ENCODE measurements at places on chromosomes 11 and 22.

DNA sequence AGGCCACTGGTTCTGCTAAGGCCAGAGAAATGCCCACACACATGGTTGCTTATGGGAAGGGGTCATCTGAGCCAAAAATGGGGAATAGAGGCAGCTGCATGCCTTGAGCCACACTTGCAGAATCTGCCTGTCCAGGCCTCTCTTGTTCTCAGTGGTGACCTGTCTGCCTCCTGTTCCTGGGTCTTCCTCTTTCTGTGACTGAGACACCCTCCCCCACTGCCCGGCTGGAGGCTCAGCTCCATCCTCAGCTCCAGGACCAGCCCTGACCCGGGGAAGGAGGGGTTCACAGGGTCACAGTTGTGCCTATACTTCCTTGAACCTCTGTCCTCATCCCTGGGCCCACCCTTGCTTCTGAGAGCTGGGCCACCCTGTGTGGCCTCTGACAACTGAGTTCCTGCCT is 52.3 kb downstream of the CSF2RB start:
- no peak for DNase-seq

DNA sequence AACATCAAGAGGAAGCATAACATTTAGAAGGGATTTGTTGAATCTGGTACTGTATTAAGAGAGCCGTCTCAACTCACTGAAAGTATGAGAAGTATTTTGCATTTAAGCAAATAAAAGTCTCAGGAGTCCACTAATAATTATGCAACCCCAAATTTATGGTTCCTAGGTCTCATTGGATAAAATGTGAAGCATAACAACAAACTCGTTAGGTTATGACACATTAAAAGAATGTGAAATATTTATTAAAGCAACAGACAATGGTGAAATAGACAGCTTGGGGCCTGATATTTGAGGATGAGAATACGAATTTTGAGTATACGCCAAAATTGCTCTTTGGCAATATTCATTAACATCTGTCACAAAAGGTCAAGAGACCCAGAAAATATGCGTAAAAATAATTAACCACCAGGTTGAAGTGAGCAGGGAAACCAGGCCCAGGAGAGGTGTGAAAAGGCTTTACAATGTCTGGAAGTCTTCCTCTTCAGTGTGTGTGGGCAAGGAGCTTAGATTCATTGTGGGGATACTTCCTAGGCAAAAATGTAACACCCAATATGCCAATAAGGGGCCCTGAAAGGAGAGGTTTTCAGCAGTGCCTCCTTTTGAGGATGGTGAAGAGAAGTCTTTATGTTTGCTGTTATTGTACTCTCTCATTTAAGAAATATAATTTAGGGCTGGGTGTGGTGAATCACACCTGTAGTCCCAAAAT is 89.2 kb downstream of the FDX1 start:
- no peak for DNase-seq

- no peak for DNase-seq
Measured at GRCh38 chr11:112534208-112534607, 273.5 kb upstream of the PLET1 start.

DNA sequence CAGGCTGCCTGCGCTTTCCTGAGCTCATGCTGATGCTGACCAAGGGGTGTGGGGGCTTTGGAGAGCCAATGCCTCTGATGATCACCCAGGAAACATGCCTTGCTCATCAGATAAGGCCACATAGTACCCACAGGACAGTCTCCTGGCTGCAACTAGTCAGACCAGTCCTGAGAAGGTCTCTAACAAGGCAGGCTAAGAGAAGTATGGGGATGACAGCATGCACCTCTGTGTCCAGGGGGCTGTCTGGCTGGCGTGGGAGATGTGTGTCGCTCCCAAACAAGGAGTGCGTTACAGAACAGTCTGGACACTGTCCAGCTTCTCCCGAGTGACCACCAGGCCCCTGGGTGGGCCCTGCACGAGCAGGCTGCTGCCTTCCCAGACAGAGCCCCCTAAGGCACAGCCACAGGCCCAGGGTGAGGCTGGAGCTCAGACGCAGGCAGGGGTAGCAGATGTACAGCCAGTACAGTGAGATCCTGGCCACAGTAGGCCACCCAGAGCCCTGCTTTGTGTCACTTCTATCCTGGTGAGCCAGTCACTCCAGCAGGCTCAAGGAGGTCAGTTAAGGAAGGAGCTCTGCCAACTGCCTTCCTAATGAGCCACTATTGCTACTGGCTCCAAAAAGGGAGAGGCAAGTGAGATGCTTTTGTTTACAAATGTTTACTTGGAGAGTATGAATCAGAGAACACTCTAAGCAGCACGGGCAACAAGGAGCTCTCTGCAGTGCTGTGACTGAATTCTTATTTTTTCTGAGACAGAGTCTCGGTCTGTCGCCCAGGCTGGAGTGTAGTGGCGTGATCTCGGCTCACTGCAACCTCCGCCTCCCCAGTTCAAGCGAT is 66.0 kb upstream of the CLTCL1 start:
- DNase-seq: no peak

- no peak for DNase-seq
Measured at GRCh38 chr22:19865141-19865829, 10.6 kb upstream of the GNB1L start.

GRCh38 chr22:36431977-36432376 is 44.2 kb upstream of the MYH9 start:
- DNase-seq: no peak

- DNase-seq: peak; percentile 74
Measured at GRCh38 chr11:79263001-79263400, 177.8 kb downstream of the TENM4 start.

DNA sequence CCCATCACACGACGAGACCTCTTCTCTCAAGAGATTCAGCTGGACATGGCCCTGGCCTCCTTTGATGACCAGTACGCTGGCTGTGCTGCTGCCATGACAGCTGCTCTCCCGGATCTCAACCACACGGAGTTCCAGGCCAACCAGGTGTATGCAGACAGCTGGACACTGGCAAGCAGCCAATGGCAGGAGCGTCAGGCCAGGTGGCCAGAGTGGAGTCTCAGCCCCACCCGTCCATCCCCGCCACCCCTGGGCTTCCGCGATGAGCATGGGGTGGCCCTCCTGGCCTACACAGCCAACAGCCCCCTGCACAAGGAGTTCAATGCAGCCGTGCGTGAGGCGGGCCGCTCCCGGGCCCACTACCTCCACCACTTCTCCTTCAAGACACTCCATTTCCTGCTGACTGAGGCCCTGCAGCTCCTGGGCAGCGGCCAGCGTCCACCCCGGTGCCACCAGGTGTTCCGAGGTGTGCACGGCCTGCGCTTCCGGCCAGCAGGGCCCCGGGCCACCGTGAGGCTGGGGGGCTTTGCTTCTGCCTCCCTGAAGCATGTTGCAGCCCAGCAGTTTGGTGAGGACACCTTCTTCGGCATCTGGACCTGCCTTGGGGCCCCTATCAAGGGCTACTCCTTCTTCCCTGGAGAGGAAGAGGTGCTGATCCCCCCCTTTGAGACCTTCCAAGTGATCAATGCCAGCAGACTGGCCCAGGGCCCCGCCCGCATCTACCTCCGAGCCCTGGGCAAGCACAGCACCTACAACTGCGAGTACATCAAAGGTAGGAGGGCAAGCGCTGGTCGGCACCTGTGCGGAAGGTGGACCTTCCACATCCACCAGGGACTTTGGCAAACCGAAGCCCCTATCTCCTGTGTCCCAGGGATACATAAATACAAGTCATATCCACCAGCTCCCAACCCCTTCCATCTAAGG is 11.3 kb downstream of the CHRNA10 start:
- no peak for DNase-seq

- no peak for DNase-seq
Measured at GRCh38 chr11:26287067-26287518, 44.8 kb upstream of the ANO3 start.

GRCh38 chr11:133476570-133477250 is 55.6 kb downstream of the OPCML start:
- DNase-seq: no peak

DNA sequence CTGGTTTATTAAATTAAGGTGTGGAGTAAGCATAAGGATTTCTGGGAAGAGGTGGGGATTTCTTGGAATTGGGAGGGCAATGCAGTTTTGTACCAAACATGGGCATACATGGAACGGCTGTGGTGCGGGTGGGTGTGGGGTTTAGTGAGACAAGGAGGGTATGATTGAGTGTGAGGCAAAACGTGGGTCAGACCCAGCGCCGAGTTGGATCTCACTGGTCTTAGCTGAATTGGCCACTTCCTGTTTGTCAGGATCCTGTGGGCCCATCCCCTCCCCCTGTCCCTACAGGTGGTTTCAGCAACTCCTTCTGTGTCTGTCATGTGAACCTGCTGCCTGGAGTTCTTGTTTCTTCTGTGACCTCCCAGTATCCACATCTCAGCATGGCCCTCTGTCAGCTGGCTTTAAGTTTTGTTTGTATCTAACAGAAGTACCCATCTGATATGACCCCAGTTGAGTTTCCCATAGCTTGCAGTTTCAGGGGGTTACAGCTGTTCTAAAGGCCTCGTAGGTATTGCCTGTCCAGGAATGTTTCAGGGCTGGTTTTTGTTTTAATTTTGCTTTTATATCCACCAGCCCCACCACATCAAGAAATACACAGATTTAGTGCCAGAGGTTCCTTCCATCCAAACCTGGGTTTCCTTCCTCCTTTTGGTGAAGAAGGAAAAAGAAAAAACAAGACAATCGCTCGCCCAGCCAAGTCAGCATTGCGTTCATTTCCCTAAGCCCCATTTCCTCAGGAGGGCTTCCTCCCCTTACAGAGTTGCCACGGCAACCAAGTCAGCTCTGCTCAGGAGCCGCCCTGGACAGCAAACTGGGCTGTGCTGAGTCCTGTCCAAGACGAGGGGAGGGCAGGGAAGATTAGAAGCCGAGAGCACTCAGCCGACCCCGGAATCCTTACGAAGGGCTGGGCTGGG is 6.0 kb downstream of the APOL1 start:
- DNase-seq: peak; percentile 61

- DNase-seq: no peak
Measured at GRCh38 chr11:2760196-2760871, 60.5 kb upstream of the KCNQ1OT1 start.

- DNase-seq: no peak
Measured at GRCh38 chr11:131624531-131624930, 254.1 kb downstream of the NTM start.

- no peak for DNase-seq
Measured at GRCh38 chr11:43546561-43547429, 133.7 kb upstream of the HSD17B12 start.

DNA sequence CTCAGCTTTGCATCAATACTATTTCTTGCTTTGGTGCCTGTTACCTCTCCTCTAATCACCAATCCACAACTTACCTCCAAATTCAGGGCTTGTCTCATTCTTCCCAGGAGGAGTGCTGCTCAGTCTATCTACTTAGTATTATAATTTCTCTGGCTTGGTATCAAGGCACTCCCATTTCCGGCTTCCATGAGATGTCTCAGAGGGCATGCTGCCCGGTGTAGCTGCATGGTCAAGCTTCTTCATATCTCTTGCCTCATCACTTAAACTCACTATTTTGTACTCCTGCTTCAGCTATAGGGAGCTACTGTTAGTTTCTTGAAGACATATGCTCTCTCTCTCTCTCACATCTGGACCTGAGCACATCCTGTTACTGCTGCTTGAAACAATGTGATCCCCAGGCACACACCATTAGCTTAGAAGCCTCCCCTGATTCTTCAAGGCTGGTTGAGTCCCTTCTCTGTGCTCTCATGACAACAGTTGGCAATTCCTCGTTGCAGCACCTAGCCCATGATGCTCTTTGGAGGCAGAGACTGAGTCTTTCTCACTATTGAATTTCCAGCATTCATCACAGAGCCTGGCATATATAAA is 182.8 kb upstream of the SYN3 start:
- no peak for DNase-seq

- no peak for DNase-seq
Measured at GRCh38 chr22:49779853-49780697, 47.6 kb downstream of the BRD1 start.

DNA sequence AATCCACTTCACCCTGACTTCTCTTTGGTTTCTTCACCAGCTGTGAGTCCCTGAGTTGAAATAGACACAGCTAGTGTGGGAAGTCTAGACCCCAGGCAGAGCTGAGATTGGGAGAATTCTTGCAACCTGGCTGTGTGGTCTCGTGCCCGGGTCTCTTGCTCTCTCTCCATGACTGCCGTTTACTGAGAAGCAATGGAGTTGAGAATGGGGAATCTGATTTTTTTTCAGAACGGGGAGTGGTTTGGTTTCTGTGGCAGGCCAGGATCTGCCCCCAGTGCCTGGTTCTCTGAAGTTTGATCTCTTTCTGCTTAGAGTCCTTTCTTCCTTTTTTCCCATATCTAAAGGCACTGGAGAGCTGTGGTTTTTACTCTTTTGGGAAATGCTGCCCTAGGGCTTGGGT is 1.5 kb downstream of the SIDT2 start:
- no peak for DNase-seq

GRCh38 chr11:496834-497564 is 10.0 kb downstream of the RNH1 start:
- DNase-seq: no peak

- DNase-seq: peak; percentile 89
Measured at GRCh38 chr11:107018902-107019493, 722 bp upstream of the GUCY1A2 start.

GRCh38 chr11:65782816-65783228 is 2.0 kb upstream of the AP5B1 start:
- DNase-seq: no peak

DNA sequence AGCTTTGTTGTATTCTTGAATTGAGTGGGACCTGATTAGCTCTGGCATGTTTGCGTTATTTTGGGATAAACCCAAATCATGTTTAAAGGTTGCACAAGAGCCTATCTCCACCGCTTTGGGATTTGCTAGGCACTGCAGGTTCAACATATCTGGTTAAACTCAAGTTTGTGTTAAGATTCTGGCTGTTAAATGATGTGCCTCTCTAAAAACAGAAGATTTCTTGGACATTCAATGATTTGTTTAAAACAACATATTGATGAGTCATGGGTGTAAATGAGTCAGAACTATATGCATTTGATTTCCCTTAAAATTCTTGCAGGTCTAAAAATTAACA is 67.4 kb downstream of the AMOTL1 start:
- no peak for DNase-seq

DNA sequence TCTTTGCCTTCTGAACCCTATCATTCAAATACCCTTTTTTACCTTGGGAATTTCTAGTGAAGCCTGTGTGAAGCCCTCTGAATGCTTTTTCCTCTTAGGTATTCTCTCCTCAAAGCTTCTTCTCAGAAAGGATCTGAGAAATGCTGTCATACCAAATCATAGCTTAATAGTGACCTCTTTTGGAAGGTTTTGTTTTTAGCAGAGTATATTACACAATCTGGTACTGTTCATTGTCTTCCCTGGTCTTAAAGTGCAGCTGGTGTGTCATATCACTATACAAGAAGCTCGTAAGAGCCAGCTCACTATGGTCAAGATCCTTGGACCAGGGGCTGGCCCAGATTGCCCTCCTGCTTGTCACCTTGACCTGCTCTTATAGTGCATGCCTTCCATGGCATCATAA is 204.4 kb upstream of the ANO5 start:
- DNase-seq: no peak

DNA sequence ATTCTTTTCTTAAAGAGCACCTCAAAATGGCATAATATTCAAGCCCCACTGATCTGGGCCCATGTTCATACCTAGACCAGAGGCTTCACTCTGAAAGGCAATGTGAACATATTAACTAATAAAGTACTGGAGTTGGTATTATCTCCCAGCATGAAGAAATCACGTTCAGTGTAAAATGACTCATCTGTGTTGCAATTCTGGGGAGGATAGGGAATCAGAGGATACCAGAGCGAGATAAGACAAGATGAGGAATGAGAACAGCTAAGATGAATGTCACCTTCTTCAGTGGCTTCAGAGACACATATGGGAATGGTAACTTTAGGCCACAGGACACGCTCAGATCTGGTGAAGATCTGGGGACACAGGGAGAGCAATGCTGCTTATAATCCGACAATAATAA is 121.1 kb downstream of the NTM start:
- no peak for DNase-seq
